ENCODE measurements at places on chromosomes 5 and 9.

DNA sequence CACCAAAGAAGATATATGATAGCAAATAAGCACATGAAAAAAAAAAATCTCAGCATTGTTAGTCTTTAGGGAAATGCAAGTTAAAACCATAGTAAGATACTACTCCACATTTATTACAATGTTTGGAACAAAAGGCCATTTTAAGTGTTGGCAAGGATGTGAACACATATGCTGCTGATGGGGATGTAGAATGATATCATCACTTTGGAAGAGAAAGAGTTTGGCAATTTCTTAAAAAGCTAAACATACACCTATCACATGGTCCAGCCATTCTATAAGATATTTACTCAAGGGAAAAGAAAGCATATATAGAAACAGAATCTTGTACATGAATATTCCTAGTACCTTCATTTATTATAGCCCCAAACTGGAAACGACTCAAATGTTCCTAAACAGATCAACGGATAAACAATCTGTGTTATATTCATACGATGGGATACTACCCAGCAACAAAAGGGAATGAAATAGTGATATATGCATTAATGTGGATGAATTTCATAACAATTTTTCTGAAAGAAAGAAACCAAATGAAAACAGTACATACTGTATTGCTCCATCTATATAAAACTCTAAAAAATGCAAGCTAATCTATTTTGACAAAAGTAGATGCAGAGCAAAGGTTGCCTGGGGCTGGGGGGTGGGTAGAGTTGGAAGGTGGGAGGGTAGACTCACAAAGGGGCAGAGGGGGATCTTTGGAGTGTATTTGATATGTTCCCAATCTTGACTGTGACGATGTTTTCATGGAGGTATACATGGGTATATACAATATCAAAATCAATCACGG, 45.7 kb upstream of the SMAD5 start:
- no peak for DNase-seq

DNA sequence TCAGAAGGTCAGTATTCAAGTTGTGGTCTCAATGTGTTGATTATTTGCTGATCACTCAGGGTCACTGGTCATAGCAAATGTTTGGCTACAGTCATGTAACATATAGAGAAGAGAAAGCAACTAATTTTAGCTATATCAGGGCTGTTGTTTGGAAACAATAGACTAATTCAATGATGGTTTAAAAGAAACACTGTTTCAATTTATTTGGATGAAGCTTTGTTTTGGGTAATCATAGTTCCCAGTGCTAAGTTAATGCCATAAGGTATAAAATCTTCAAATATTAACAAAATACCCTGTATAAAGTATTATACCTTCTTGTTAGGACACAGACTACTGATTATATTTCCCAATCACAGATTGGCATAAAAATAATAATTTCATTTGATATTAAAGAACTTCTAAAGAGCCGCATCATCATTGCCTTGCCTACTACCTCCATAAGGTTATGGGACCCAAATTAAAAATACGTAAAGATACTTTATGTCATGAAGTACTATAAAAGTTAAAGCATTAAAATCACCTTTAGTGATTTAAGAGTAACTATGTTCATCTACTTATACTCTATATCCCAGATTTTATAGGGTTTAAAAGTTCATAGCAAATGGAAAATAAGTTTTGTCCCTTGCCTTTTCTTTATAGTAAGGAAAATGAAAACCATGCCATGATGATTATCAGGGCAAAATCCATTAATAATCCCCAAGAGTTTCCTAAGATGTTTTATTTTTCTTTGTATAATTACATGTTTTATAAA, 6.0 kb downstream of the NR3C1 start:
- no peak for DNase-seq

DNA sequence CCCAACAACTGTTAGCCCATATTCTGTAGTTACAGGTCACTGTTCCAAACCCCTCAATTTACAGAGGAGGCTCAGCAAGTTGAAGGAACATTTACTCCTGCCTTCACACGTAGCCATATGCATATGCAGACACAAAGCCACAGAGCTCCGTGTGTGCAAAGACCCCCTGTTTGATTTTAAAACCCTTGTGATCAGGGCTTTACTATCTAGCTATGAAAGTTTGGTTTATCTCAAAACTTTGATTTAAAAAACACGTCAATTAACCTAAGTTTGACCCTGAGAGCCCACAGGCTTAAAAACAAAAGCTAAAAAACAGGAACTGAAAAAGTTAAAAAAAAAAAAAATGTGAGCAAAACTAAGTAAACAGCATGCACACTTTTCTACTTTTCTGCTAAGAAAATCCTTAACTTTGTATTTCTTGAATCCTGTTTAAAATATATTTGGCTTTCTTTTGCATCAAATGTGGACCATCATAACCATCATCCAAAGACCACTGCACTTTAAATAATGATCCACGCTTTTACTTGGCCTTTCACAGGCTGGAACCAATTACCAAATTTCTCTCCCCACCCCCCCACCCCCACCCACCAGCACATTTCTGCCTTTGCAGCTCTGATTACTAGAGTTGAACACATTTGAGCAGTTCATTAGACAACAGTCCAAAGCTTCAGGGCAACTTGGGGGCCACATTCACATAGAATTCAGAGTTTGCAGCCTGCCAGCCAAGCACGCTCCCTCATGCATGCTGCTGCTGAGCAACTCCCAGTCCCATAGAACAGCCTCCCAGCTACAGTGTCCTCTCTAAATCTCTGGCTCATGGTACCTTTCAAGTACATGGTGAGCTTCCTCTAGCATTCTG, 128.8 kb upstream of the MAP3K1 start:
- no peak for DNase-seq

GRCh38 chr5:40485021-40485998, 194.4 kb upstream of the PTGER4 start:
- DNase-seq: no peak

GRCh38 chr5:167460449-167461020, 830.9 kb upstream of the WWC1 start:
- no peak for DNase-seq

Data from IMR-90 (cell line).